ENCODE measurements at places on chromosomes 16 and 17. TPM values are rescaled to one million over a fixed set of nuclear protein-coding genes. Genes with fewer than 3 reads are reported as not detected.
A peak's percentile ranks its signal among the peaks of the same experiment; 100 is the strongest.

DNA sequence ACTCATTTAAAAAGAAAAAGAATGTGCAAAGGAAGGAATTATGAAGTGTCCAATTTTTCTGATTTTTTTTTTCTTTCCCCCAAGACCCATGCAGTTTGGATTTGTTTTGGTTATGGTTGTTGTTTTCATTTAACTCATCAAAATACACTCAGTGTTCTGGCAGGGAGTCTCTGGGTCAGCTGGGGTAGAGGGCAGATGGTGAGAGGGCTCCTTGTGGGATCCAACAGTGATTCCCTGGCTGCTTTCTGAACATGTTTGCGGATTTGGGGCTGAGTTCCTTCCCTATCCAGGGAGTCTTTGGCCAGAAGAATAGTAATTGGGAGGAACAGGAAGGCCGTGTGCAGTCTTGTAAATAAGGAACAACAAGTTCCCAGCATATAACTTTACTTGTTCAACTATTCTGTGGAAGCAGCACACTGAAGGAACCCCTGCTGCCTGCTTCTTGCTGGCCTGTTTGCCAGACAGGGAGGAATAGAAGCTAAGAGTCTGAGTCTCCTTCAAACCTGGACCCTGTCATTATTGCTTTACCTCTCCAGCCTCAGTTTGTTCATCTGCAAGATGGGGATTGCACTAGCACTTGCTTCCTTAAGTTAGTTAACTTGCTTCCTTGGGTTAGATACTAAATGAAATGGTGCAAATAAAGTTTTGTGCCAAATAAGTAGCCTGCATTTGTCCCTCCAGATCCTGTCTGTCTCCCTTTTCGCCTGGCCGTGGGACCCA is 32.1 kb downstream of the C17orf67 start:
- no peak for DNase-seq

DNA sequence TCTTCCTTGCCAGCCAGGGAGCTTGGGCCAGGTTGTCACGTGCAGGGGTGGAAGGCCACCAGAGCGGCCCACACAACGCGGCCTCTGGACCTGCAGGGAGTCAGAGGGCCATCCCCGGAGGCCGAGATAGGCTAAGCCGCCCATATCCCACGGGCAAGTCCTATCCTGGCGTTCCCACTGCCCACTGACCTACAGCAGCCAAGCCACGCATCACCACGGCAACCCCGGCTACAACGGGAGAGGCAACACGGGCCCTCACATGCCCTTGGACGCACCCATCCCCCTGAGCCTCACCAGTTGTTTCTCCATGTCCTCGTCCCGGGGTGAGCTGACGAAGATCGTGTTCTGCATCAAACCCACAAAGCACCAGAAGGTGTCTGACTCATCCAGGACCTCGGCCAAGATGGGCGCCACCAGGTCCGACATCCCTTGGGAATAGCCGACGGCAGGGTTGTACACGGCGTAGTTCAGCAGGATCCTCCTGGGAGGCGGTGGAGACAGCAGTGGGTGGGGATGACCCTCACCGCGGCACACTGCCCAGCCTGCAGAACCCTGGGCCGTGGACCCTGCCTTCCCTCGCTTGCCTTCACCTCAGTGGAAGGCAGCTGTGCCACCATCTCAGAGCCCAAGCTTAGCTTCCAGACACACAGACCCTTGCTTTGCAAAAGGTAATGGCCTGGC is 88.2 kb downstream of the TBC1D16 start:
- no peak for DNase-seq

DNA sequence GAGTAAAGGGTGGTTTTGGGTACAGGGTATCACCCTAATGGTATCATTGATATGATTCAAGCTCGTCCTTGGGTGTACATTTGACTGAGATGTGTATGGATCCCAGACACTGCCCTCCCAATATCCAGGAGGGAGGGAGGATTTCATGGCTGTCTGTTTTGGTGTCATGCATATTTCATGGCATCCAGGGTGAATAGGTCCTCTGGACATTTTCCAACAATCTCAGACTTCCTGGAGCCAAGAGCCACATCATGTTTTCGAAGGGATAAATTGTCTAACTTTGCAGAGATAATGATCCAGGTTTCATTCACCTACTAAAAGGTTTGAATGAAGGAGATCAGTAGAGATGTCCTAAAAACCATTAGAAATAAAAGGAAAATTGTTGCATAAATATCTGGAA is 431.9 kb downstream of the SHISA9 start:
- DNase-seq: no peak

DNA sequence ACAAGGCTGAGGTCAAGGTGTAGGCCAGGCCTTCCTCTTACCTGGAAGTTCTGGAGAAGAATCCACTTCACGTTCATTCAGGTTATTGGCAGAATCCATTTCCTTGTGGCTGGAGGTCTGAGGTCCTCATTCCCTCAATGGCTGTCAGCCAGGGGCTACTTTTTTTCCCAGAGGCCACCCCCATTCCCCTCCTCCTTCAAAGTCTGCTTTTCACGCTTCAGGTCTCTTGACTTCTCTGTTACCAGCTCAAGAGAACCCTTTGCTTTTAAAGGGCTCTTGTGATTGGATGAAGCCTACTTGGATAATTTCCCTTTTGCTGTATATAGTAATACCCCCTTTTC is 55.1 kb upstream of the LGALS9 start:
- DNase-seq: no peak

DNA sequence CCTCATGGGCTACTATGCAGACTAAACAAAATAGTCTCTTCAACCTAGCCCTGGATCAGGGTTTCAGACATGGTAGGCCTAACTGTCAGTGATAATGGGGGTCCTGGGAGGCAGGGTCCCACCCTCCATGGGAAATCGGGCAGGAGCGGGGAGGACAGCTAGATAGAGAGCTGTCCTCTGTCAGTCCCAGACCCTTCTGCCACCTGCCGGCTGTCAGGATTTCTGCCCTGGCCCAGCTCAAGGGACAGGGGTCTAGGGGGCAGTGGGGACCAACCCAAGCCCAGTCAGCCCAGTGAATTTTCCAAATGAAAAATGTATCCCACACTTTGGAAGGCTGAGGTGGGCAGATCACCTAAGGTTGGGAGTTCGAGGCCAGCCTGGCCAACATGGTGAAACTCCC is 5.3 kb downstream of the CA7 start:
- no peak for DNase-seq

- peak; percentile 58 for DNase-seq
Observed at GRCh38 chr17:8753976-8754440, 4.3 kb downstream of the SPDYE4 start.

- no peak for DNase-seq
Observed at GRCh38 chr17:81846743-81847689, 12.2 kb upstream of the PPP1R27 start.

DNA sequence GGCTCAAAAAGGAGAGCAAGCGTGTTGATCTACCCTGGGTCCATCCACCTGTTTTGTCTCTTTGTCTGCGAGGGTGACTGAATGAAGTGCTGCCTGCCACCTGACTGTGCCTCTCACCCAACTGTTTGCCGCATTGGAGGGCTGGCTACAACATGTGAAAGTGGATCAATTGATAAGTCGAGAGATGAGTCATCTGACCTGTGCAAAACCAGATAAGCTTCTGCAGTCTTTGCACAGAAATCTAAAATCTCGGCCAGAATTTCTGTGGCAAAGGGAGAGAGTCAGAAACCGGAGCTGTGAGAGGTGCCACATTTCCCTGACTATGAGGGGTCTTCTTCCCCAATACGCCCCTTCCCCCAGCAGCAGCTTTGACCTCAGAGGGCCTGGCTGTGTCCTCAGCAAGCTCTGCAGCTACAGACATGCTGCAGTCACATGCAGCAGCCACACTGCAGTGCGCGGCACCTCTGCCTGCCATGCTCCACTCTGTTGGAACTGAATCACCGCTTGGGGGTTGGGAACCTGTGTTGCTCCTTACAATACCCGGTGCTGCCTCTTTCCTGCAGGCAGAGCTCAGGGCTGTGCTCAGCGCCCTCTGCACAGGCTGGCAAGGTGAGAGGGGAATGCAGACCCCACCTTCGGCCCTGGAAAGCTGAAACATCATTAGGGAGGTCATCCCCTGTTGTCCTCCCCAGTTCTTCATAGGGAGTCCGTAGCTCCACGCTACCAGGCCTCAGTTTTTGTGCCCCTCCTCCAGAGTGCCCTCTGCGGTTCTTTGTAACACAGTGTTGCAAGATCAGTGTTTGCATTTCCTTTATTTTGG is 16.2 kb upstream of the HAS3 start:
- peak; percentile 73 for DNase-seq

DNA sequence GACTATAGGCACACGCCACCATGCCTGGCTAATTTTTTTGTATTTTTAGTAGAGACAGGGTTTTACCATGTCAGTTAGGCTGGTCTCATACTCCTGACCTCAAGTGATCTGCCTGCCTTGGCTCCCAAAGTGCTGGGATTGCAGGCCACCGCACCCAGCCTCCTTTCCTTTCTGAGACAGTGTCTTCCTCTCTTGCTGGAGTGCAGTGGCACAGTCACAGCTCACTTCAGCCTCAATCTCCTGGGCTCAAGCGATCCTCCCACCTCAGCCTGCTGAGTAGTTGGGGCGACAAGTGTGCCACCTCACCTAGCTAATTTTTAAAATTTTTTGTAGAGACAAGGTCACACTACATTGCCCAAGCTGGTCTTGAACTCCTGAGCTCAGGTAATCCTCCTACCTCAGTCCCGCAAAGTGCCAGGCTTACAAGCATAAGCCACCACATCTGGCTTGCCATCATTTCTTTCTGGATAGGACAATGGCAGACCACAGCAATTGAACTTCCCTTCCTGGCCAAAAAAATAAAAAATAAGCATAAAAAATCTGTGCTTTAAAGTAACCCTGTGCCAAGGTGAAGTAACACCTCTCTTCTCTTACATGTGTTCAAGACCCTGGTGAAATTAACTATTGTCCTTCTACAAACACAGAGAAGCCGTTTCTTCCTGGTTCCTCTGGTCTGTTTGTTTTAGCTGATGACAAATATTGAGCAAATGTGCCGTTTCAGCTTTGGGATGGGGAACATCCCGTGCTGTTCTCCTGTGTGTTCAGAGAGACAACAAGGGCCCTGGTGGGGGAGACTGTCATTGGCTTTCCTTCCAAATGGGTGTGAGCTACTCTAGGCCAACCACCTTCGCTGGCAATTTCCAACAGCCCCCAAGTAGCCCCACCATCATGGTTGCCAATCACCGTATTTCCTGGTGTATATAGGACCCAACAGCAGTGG is 60.2 kb downstream of the EMP2 start:
- DNase-seq: peak; percentile 25

- peak; percentile 94 for DNase-seq
Observed at GRCh38 chr16:2003827-2004641, 5.6 kb downstream of the ZNF598 start.

DNA sequence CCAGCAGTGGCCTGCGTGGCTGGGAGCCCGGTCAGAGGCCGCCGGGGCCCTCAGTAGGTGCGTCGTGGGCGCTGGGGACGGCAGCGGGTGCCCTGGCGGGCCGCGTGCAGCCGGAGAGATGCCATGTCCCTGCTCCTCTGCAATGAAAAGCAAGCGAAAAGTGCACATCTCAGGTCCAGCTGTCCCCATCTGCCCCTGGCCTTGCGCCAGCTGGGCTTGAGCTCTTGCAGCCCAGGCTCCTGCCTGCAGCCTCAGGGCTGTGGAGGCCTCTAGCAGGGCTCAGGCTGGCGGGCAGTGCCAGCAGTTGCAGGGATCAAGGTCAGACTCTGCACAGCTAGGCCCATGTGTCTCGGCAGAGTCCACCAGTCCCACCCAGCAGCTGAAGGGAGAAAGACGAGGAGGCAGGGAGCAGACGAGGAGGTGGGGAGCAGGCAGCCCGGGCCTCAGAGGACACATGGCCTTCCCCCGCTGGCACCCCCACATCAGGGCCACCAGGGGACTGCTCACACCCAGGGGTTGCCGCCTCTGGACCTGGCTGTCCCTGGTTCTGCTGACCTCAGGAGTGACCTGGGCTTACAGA is 11.2 kb downstream of the SLC16A3 start:
- DNase-seq: no peak

DNA sequence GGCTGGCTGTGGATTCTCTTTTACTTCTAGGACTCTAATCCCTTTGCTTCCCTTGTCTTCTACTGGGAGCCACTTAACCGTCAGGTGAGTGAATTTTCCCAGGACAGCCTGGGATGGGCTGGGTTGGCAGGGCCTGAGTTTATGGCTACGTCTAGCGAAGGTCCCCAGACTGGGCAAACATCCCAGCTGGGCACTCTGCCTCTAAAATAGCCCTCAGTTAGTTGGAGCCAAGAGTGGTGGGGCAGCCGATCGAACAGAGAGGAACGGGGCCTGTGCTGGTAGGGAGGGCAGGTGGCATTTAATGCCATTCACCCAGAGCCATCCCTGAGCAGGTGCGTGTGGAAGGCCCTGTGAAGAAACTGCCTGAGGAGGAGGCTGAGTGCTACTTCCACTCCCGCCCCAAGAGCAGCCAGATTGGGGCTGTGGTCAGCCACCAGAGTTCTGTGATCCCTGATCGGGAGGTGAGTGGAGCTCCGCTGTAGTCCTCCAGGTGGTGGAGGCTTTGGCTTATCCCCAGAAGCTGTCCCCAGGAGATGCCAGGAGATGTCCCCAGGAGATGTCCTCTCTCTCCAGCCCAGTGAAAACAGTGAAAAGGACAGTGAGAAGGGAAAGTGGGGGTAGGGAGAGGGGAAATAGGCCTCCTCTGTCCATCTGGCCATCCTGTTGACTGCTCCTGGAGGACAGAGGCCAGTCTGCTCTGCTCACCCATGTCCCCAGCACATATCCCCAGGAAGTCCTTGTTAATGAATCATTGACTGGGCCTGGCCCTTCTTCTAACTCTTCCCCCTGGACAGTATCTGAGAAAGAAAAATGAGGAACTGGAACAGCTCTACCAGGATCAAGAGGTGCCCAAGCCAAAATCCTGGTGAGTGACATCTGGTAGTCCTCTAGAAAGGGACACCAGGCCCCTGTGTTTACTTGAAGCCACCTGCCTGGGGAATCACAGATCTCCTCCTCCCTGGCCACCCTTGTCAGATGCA is 4.4 kb downstream of the PNPO start:
- DNase-seq: peak; percentile 67

The NPW gene
- total RNA-seq: not detected

The ZNF205 gene
- total RNA-seq: 2.3 TPM

The METTL26 gene
- total RNA-seq: 82.9 TPM

The ANKRD40 gene
- total RNA-seq: 7.5 TPM

The ADAD2 gene
- not detected for total RNA-seq

The NPIPA2 gene
- not detected for total RNA-seq

The GJD3 gene
- total RNA-seq: not detected

The HSD17B1 gene
- total RNA-seq: 1.8 TPM

The CDH5 gene
- total RNA-seq: 26.3 TPM
